Hypothalamus (tissue), 51 donors: ENCODE measurements at places on chromosomes 6 and 20.

DNA sequence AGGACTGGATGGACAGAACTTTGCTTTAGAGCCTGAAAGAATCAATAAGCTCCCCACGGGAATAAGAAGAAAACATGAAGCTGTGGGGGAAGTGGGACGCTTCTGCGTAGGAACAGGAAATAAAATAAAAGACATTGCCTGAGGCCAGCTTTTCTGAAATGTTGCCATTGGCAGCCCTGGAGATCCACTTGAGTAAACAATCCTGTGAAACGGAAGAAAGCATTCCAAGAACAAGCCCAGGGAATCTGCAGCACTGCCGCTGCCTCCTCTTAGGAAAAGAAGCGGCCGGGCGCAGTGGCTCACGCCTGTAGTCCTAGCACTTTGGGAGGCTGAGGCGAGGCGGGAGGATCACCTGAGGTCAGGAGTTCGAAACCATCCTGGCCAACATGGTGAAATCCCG is 182.3 kb upstream of the RALGAPA2 start:
- no peak for DNase-seq

DNA sequence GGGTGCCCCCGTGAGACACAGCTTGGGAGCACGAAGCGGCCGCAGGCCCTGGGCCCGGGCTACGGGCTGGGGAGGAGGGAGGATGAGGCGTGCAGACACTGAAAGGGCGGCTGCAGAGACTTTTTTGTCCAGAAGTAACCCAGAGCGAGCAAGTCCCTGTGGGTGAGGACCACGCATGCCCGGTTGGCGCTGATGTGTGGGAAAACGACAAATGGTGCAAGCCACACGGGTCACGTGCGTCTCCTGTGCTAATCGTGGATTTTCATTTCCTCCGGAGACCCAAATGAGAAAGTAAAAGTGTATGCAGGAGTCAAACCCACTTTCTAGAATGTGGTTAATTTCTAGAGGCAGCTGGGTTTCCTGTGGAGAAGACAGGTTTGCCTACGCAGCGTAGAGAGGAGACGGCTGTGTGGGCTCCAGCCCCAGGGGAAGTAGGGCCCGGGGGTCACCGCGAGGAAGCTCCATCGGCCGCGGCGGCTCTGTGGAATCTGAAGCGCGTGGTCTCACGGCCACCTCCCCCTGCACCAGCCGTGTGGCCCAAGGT is 19.0 kb downstream of the DLL1 start:
- DNase-seq = no peak

DNA sequence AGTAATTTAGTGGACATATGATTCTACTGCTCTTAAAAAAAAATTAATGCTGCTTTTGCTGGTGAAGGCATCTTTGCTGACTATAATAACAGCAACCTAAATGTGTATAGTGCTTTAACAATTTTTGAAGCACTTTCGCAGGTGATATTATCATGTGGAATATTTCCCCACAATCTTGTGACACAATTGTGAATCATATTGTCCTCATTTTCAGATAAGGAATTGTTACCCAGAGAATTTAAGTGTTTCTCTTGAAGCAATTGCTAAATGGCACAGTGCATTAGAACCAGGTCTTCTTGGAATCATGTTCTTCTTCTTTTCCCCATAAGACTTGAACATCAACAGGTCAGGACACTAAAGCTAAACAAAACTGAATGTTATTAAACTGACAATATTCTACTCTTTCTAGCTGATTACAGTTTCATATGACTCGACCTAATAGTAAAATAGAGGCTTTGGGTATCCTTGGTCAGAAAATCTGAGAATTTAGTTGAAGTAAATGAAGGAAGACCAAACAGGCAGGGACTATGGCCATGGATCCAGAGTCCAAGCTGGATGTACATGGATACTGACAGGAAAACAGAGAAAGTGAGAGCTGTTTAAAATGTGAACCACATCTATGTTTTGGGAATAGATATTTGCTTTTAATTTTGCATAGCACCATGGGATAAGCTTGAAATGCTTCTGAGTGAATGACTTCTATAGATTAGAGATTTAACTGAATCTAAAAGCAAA is 121.8 kb upstream of the SLC35B3 start:
- DNase-seq = no peak

GRCh38 chr20:59817406-59817805 is 116.0 kb downstream of the SYCP2 start:
- DNase-seq = no peak

GRCh38 chr6:37624606-37625574 is 72.8 kb downstream of the MDGA1 start:
- no peak for DNase-seq

- DNase-seq = no peak
These were observed 546.1 kb upstream of the CHD6 start for GRCh38 chr20:42164121-42164890.

DNA sequence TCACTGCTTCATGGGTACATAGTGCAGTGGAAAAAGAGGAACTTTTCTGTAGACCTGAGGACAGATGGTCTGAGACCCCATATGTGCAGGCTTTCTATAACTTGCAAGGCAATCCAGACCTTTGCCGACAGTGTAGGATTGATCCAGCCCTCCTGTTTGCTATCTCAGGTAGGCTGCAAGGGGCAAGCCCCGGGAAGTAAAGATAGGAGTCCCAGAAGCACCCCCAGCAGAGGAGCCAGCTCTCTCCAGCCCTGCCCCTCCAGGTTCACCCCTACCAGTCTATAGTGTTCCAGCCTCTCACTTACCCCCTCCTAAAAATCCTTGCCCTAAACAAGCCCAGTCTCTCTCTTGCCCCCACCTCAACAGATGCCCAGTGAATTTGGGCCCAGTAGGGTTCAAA is 96.2 kb downstream of the FAXC start:
- no peak for DNase-seq

GRCh38 chr20:58693226-58694006 is 816 bp downstream of the NPEPL1 start:
- DNase-seq = no peak

- DNase-seq = no peak
These were observed 1.6 kb upstream of the NCOA7 start for GRCh38 chr6:125789167-125789566.

DNA sequence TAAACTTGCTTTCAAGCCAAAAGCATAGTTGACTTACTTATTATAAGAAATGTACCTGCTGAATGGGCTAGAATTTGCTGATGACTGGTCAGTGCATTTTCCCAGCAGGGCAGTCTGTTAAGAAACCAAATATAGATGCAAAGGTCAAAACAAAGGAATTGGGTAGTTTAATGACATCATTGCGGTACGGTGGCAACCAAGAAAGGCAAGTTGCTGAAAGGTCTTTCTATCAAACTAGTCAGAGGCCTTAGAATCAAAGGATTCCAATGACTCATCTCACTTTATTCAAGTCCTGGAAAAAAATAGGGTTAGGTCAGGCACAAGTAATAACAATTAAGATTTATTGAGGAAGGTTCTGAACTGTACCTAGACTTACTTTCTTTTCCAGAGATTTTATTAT is 76.4 kb downstream of the KIZ start:
- DNase-seq = no peak

DNA sequence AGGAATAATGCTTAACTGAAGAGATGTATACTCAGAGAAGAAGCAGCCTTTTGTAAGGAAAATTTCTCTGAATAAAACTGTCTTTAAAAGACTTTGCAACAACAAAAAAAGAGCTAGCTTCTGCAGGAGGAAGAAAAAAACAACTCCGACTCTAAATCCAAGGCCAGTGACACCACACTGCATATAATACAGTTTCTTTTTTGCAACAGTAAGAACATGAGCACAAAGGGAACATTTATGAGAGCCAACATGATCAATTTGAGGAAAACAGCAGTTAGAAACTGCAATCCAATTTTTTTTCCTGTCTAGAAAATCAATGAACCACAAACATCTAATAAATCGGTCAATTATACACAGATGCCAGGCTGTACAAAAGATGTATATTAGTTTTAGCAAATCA is 42.9 kb upstream of the UST start:
- DNase-seq = no peak

GRCh38 chr6:40799296-40800140 is 212.4 kb upstream of the LRFN2 start:
- DNase-seq = no peak

DNA sequence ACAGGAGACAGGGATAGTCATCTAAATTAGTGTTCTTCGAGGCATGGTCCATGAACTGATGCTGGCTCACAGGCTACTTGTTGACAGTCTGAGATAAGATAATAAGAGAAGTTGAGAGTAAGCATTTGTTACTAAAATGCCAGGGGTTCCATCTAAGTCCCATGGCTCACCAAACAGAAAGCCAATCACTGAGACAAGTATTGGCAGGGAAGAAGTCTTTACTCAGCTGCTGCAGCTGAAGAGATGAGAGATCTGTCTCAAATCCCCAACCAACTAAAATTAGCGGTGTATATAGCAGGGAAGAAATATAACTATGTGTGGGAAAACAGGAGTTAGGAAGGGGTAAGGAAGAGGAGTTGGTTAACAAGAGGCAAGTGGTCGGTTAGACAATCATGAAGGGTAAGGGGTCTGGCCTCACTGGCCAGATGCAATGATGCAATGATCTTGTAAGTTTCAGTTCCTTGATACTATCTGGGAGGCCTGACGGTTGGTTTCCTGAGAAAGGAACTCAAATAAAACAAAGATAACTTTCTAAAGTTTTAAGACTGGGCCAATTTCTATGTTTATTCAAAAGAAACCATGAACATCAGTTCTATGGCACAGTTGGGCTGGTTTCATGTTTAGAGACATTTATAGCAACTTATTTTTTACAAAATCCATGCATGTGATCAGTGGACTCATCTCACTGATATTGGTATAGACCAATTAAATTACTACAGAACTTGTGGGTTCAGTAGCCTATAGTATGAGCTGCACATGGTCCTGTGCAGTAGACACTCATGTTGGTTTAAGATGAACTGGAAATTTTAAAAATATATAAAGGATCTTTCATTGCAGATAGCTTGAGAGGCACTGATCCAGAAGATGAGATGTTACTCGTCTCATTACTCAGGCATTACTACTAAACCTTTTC is 9.9 kb upstream of the HEBP2 start:
- no peak for DNase-seq

DNA sequence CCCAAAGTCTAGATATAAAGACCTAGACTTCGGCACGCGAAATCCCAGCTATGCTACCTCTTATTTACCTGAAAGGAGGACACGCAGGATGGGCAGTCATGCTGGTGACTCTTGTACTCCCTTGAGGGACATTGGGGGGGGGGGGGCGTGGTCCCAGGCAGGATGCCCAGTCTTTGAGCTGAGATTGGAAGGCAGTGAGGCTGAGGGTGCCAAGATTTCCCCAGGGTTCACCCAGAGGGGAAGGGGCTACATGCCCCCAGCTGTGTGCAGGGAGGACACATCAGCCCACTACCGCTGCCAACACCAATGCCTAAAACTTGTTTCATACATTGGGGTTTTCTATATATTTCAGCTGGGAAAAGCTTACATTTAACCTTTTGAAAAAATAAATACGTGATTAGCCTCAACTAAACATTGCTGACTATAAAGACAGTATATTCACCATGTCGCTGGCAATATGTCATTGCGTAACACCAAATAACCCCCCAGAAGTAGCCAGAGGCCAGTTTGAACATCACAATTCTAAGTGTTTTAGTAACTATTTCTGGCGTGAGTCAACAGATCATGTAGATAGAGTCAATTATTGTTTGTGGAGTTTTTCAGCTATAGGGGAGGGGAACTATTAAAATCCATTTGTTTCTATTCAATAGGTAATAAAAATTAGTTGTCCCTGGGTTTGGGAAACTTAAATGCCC is 21.6 kb downstream of the MGME1 start:
- DNase-seq = no peak

DNA sequence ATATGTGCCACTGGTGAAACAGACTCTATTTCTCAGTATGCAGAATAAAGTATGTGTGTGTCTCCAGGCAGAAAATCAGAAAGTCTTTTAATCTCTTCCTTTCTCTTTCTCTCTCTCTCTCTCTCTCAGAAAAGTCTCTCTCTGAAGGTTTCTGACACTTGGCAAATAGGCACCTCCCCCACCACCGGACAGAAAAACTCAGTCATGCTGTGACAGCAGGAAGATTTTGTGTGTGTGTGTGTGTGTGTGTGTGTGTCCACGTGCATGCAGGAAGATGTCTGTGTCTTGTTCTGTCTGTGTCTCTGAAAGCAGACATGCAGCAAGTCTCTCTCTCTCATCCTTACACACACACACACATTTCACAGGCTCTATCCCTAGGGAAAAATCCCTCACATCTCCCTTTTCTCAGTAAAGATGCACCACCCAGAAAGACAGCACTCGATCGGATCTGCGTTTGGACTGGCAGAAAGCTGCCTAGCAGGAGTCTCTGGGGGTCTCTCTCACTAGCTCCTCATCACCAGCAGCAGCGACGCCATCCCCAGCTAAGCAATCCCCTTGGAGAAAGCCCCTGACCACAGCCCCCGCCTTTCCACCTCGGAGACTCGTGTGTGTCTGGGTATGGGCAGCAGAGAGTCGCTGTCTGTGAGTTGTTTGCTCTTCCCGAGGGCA is 98.3 kb downstream of the EDN3 start:
- no peak for DNase-seq

- DNase-seq = peak; percentile 19
These were observed at the start of gene ARFGEF3 for GRCh38 chr6:138161338-138162110. ARFGEF3 (plus strand) TSS chr6:138161939; CDS start chr6:138162087, 148 bp downstream.

DNA sequence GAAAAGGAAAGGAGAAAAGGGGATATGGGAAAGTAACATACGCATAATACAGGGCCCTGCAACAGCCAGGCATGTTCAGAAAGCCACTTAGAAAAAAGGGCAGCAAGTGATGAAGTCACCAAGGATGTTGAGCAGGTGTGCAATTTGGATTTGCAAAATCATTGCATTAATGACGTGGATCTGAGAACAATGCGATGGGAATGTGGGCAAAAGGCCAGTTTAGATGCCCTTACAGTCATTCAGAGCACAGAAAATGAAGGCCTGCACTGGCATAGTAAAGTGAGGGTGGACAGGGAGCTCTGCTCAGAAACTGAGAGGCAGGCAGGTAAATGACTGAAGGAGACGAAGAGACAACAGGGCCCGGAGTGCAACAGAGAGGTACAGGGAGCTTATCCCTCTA is 123.7 kb upstream of the NHSL1 start:
- no peak for DNase-seq

- DNase-seq = peak; percentile 55
These were observed 23.2 kb upstream of the FAM50B start for GRCh38 chr6:3825851-3826581.

DNA sequence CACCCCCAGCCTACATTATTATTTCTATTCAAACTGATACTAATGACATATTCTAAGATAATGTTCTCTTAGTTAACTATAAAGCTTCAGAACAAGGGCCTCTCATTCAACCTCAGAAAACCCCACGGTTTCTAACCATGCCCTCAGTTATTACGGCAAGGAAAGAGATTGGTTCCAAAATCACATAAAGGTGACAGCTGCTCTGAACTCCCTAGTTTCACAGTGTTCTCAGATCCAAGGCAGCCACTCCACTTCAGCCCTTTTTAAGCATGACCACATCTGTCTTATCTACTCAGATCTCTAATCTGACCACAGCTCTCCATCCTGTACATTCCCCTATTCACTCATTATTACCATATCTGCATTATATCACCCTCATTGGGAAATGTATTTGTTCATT is 98.8 kb upstream of the CEP85L start:
- no peak for DNase-seq
